Kidney glomerular epithelial cell (primary cell): ENCODE measurements at places on chromosomes 16 and 17.
A peak's percentile ranks its signal among the peaks of the same experiment; 100 is the strongest.

- no peak for DNase-seq
Observed at GRCh38 chr17:48549914-48550501, 5.1 kb upstream of the HOXB2 start.

GRCh38 chr16:4414187-4414917 is 2.0 kb downstream of the CORO7 start:
- no peak for DNase-seq

GRCh38 chr16:88455610-88456355 is 2.7 kb downstream of the ZFPM1 start:
- peak; percentile 7 for DNase-seq

DNA sequence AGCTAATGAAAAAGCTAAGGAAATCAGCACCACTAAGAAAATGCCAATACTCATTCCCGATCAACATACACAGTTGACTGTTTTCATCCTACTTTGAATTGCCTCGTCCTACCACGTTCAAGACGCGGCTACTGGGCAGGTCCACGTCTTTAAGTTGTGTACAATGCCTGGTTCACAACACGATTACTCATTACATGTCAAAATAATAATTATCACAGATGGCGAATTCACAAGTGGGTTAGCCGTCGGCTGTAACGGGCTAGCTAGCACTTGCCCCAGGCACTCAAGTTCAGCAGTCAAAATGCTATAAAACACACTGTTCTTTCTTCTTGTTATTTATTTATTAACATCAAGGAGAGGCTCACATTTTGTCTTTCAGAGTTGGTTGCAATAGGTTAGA is 124.2 kb downstream of the ZFHX3 start:
- DNase-seq = no peak

- peak; percentile 49 for DNase-seq
Observed at GRCh38 chr16:89478576-89479221, 11.7 kb downstream of the ANKRD11 start.

DNA sequence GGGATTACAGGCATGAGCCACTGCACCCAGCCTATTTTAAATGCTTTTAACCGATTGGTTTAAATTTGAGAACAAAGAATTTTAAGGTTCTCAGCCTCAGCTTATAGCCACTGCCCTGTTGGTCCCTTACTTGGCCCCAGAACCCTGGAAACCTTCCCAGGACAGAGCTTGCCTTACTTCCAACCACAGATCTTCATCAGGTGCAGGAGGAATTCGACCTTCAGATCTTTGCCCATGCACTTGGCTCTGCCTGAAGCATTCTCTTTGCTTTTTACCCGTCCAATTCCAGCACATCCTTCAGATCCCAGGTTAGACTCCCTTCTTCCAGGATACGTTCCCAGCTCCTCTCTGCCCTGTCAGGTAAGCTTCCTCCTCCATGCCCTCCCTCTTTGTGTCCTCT is 27.7 kb downstream of the CHD9 start:
- no peak for DNase-seq

- no peak for DNase-seq
Observed at GRCh38 chr17:73815474-73815873, 171.2 kb upstream of the SDK2 start.

DNA sequence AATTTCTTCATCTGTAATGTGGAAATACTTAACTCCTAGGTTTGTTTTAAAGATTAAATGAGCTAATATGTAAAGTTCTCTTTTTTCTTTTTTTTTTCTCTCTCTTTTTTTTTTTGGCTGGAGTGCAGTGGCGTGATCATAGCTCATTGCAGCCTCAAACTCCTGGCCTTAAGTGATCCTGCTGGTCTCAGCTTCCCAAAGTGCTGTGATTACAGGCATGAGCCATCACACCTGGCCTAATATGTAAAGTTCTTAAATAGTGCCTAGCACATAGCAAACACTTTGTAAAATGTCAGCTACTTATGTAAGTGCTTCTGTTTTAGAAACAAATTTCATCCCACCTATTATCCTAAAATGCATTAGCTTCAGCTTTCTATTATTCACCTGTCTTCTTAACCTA is 40.0 kb downstream of the TMC6 start:
- no peak for DNase-seq

- no peak for DNase-seq
Observed at GRCh38 chr16:81526935-81527334, 82.3 kb downstream of the CMIP start.

- no peak for DNase-seq
Observed at GRCh38 chr17:49252148-49252695, 21.6 kb upstream of the PHOSPHO1 start.

- DNase-seq = peak; percentile 42
Observed at GRCh38 chr16:10737068-10737625, 6.5 kb upstream of the NUBP1 start.

DNA sequence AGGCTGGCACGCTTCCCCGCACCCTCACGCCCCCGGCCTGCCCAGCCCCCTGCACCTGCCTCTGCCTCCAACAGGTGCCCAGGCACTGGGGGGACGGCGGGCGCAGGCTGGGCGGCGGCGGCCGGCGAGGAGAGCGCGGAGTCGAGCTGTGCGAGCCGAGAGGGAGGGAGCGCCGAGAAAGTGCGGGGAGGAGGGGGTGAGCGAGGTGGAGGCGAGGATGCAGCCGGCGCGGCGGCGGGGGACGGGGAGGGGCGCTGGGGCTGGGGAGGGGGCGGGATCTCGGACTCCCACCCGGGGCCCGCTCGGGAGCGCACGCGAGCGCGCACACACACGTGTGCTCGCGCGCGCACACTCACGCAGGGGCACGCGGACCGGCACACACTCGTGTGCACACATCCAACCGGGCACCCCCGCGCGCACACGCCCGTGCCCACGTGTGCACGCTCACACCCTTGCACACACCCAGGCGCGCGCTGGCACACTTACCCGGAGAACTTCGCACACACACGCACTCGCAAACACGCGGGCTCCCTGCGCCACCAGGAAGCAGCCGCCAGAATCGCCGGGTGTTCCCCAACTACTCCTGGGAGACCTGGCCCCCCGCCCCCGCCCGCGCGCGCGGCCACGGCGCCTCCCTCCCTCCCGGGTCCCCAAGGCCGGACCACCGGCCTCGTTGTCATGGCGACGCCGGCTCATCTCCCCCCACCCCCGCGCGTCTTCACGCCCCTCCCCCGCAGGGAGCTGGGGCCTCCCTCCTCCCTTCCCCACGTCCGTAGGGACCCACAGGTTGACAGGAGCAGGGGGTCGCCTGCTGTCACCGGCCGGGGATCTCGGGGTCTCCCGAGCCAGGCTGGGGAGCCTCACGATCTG is at the start of gene DOC2A:
DOC2A (minus strand) TSS at position 184 of the 870 bp plus-strand sequence. CDS start 805 bp downstream, outside the sequence.
- no peak for DNase-seq

DNA sequence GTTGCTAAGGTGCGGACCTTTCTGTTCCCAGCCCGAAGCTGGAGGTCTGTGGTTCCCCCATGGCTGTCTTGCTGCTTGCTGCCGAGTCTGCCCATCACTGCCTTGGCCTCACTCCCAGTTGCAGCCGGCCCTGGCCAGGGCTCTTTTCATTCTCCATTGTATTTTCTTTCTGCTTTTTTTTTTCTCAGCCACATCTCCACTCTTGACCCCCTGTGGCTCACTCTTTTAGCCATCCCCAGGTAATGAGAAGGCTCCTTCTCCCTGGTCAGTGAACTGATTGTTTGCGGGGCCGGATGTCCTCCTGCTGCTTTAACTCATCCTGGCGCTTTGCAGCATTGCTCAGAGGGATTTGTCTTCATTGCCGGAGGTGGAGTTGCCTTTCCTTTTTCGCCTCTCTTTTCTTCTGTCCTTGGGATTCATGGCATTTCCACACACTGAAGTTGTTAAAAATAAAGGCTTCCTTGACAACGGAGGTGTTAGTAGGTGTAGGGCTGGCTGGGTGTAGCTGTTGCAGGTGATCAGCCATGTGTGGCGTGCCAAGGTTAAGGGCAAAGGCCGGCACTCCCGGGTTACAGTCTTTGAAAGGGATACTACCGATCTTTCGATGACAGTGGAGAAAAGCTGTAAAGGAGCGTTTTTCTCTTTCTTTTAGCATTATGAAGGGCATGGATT is 34.1 kb downstream of the MAP2K6 start:
- peak; percentile 22 for DNase-seq

GRCh38 chr17:7132511-7133094 is 18.0 kb upstream of the ASGR2 start:
- no peak for DNase-seq
